Stimulated activated memory B cell treated with anti-CD40 and anti-IgM and Interleukin-4, amounts not matched to agents 10 μg/mL and 1 μg/mL and 100 μg/mL, for 72 hours (primary cell): ENCODE measurements at places on chromosomes 2 and 18.
A peak's percentile ranks its signal among the peaks of the same experiment; 100 is the strongest.

DNA sequence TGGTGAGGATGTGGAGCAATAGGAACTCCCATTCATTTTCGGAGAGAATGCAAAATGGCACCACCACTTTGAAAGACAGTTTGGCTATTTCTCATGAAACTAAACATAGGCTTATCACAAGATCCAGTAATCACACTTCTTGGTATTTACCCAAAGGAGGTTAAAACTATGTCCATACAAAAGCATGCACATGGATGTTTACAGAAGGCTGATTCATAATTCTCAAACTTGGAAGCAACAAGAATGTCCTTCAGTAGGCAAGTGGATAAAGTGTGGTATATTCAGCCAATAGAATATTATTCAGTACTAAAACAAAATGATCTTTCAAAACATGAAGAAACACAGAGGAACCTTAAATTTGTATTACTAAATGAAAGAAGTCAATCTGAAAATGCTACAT, 440.6 kb downstream of the FBXO15 start:
- no peak for ATAC-seq

GRCh38 chr2:192311701-192312460, 117.1 kb upstream of the TMEFF2 start:
- ATAC-seq, result no peak

DNA sequence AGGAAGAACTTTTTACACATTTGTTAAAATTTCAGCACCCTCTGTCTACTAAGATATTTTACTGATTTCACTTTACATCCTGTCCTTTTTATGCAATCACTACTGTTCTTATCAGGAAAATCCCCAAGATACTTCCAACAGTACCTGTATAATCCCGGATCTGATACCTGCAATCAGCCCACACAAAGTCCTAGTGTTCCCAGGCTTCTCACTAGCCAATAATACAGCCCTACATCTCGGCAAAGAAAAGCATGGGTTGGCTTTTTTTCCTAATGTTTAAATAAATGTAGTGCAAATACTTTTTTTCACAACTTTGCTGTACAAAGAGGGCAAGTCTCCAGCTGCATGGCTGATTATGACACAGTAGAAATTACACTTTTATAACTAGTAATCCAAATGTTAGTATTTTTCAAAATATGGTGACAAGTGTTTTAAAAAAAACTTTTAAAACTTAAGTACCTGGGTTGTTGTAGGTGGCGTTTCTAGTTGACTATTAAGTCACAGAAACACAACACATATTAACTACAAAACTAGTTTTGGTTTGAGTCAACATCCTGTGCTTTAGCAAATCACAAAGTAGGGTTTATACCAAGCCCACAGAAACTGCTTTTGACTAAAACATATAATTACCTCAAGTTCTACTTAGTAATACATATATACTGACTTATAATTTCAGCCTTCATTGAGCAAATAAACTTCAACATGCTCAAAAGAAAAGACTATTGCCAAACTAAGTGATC, 19.5 kb downstream of the CNOT11 start:
- ATAC-seq, result peak; percentile 69

GRCh38 chr2:46268196-46268595, 29.0 kb upstream of the EPAS1 start:
- no peak for ATAC-seq

- no peak for ATAC-seq
Observed at GRCh38 chr2:173019755-173020154, 55.9 kb upstream of the MAP3K20 start.

DNA sequence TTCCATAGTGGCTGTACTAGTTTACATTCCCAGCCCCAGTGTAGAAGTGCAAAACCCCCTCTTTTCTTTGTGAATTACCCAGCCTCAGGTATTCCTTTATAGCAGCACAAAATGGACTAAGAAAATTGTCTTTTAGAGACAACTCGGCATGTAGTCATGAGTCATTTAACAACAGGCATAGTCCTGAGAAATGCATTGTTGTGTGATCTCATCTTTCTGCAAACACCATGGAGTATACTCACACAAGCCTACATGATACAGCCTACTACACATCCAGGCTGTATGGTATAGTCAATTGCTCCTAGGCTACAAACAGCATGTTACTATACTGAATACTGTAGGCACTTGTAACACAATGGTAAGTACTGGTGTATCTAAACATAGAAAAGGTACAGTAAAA, 44.4 kb upstream of the MBP start:
- ATAC-seq, result no peak

- no peak for ATAC-seq
Observed at GRCh38 chr2:178328037-178328436, 122.9 kb downstream of the PRKRA start.

DNA sequence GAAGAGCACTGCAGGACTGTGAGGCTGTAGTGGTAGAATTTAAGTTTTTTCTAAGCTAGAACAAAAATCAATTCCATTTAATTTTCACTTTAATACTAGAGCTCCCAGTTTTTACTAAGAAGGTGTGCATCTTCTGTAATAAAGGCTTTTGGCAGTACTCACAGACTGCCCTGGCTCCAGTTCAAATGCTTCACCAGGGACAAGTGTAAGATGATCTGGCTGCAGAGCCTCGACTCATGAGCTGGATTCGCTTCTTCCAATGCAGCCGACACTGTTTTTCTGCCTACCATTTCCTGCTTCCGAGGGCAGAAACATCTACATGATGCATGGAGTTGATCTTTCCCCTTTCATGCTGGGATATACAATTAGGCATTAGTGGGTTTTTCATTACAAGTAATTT, 87.0 kb downstream of the FARSB start:
- ATAC-seq, result no peak

- no peak for ATAC-seq
Observed at GRCh38 chr18:55585065-55585919, 2.7 kb downstream of the TCF4 start.

- no peak for ATAC-seq
Observed at GRCh38 chr18:59189746-59190145, 30.2 kb upstream of the GRP start.

- peak; percentile 75 for ATAC-seq
Observed at GRCh38 chr2:42342061-42342794, 18.8 kb downstream of the COX7A2L start.

GRCh38 chr2:120977582-120978358, 242.1 kb downstream of the GLI2 start:
- no peak for ATAC-seq
